Fibroblast of villous mesenchyme (primary cell): ENCODE measurements at places on chromosomes 12 and 14.

DNA sequence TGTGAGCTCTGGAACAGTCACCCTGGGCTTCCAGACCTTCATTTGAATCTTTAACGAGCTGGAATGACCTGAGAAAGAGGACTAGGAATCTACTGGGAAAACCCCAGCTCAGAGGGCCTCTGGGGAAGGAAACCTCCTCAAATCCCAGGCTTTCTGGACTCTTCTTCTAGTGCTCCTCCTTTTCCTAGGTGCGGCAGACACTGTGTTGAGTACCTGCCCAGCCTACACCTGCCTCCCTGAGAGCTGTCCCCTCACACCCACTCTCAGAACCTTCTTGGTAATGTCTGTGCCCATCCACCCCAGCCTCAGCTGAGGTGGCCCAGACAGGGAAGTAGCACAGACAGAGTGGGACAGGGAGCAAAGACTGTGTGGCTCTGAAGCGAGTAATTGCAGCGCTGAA, 47.9 kb upstream of the TMEM263 start:
- no peak for DNase-seq

DNA sequence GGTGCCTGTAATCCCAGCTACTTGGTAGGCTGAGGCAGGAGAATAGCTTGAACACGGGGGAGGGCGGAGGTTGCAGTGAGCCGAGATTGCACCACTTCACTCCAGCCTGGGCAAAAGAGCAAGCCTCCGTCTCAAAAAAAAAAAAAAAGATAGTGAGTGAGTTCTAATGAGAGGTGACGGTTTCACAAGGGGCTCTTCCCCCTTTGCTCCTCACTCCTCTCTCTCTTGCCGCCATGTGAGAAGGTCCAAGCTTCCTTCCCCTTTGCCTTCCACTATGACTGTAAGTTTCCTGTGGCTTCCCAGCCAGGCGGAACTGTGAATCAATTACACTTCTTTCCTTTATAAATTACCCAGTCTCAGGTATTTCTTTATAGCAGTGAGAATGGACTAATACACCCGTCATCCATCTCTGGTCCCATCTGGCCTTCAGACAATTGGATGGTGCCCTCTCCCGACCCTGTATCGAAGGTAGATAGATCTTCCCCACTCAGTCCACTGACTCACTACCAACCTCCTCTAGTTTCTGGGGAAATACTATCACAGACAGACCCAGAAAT, 27.0 kb upstream of the RCOR1 start:
- DNase-seq: no peak

DNA sequence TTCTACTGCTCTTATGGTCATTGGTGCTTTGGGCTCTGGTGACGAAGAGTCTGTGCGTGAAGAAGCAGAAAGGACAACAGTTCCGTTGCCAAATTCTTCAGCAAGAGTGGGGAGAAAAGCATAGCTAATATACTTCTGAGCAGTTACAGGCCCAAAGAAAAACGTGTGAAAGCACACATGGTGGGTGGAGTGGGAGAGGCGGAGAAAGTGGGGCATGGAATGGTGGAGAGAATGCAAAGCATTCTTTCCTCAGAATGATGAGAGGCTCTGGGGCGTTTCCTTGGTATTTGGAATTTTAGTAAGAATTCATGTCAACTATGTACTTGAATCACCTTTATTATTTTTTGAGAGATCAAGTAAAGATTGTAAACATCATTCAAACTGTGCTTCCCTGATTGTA, 396.1 kb downstream of the NAV3 start:
- no peak for DNase-seq

DNA sequence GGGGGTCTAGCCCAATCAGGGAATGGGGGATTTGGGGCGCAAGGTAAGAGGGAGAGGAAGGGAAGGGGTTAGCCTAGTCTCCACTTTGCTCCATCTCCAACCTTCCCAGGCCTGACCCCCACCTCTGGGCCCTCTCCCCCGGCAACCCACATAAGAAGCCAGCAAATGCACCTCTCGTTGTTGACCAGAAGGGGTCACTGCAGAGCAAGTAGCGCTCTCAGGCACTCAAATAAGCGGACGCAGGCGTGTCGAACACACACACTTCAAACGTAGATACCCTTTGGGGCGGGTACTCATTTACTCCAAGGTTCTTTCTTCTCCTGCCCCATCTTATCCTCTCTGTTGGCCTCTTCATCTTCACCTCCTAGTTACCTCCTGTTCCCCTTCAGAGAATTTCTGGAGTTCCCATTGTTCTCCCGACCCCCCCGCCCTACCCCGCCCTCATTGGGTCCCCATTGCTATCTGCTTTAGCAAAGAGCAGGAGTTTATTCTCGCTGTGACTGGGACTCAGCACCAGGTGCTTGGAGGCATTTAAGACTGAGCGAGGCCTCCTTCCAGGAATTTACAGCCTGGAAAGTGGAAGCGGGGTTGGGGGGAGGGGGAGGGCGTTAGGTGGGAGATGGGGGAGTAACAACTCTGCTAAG, 1.5 kb upstream of the SRRM4 start:
- DNase-seq: peak; percentile 30

DNA sequence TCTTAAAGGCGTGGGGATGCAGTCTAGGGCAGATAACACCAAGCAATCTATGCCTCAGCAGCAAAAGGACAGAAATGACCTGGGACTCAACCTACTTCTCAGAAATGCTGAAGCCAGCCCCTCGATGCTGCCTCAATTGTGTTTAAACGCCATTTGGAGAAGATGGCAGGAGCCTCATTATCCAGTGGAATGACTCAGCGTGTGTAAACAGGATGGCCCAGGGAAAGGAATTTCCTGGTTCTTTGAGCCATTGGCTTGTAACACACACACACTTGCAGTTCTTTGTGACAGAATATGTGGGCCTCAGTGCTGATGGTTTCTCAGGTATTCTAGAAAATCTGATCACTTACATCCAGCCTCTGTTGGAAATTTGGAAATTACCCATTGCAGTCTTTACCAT, 154.3 kb downstream of the NTF3 start:
- DNase-seq: no peak

DNA sequence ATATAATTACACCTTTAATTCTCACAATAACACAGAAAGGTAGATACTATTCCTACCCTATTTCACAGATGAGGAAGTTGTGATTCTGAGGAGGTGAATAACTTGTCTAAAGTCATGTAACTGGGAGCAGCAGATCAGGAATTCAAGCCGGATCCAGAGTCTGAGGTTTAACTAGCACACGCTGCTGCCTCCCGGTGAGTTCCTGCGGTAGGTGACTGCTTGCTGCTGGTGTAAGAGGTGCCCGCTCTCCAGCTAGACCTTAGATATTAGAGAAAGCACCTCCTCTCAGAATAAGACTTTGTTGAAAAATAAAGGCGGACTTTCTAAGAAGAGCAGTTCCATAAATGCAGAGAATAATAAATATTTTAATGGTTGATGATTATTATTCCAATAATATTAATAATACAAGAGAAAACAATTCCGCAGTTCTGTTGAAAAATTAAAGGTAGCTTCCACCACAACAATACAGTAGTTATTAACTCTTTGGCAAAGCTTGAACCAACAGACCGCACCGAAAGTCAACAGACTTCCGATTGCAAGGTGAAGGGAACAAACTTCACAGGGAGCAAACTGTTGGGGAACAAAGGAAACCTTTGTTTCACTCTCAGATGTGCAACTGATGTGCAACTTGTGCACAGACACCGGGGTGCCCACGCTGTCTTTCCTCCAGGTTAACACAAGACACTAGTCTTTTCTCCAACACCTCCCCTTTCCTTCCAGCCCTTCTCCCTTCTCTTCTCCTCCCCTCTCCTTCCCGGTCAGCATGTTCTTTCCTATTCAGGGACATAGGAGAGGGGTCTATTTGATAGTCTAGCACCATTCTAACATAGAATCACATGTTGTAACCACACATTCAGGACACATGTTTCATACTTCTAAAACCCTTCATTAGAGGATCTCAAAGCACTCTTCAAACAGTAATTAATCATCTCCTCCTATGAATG, 73.2 kb upstream of the EGLN3 start:
- no peak for DNase-seq

DNA sequence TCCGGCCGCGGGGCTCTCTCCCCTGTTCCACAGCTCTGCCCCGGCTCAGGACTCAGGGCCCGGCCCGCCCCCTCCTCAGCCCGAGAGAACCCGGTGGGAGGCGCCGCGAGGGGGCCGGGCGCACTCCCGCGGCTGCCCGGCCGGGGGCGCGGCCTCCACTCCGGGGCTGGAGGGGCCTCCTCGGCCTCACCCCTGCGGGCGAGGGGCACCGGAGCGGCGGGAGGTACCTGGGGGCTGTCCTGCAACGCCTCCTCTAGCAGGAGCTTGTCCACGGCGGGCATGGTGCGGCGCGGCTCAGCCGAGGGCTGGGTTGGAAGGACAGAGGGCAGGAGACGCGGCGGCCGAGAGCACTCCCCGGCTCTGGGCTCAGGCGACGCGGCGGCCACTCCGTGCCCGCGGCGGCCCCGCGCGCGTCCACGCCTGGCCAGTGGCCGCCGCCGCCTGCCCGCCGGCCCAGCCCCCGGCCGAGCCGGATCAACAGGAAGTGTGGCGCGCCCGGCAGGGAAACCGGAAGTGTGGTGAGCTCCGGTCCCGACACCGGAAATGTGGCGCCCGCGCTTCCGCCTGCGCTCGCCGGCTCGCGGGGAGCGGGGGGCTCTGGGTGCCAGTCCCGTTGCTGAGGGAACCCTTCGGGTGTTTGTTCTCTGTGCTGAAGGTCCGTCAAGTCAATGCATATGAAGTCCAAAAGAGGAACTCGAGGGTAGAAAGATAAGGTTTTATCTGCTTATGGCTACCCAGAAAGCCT, at the start of gene APPL2:
Gene APPL2, minus strand, starts transcription at position 443 of the 745 bp plus-strand sequence. Its CDS starts 162 bp downstream, at position 281.
- DNase-seq: peak; percentile 89
